ENCODE measurements at places on chromosomes 11 and 22. TPM values are rescaled to one million over a fixed set of nuclear protein-coding genes. Genes with fewer than 3 reads are reported as not detected.

The CDC42BPG gene
- 0.70 TPM for polyA plus RNA-seq

The ACCSL gene
- polyA plus RNA-seq, result not detected

The GLYAT gene
- polyA plus RNA-seq, result not detected

The PTPRJ gene
- polyA plus RNA-seq, result 3.6 TPM

The BTG4 gene
- polyA plus RNA-seq, result not detected

The USP2 gene
- 57.6 TPM for polyA plus RNA-seq

The KCNC1 gene
- polyA plus RNA-seq, result not detected

The GAL gene
- not detected for polyA plus RNA-seq

The TMEM191B gene
- polyA plus RNA-seq, result not detected

The ELMOD1 gene
- 3.9 TPM for polyA plus RNA-seq

The TBX10 gene
- polyA plus RNA-seq, result not detected

The PIWIL4 gene
- 3.8 TPM for polyA plus RNA-seq

The ENTHD1 gene
- polyA plus RNA-seq, result not detected

DNA sequence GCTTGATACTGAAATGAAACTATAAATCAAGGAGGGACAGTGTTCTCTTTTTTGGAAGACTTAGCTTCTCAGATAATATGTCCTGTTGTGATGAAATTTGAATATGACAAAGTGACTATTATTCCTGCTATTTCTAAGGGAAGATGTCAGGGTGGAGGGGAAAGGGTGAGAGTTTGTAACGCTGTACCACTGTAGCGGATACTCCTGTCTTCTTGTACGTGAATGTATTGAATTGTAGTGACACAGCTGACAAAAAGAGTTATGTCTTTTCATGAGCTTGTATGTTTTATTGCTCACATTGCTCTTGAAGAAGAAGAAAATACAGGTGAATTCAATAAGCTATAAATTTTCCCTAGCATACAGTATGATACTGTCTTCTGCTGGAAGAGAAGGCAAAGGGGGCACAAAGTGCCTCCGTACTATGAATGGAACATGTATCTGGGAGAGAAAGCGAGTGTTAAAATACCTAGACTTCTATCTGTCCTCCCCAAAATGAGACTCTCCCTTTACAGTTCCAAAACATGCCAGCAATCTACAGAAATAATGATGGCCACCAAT is 538.5 kb upstream of the LRRC4C start:
- DNase-seq, result no peak

DNA sequence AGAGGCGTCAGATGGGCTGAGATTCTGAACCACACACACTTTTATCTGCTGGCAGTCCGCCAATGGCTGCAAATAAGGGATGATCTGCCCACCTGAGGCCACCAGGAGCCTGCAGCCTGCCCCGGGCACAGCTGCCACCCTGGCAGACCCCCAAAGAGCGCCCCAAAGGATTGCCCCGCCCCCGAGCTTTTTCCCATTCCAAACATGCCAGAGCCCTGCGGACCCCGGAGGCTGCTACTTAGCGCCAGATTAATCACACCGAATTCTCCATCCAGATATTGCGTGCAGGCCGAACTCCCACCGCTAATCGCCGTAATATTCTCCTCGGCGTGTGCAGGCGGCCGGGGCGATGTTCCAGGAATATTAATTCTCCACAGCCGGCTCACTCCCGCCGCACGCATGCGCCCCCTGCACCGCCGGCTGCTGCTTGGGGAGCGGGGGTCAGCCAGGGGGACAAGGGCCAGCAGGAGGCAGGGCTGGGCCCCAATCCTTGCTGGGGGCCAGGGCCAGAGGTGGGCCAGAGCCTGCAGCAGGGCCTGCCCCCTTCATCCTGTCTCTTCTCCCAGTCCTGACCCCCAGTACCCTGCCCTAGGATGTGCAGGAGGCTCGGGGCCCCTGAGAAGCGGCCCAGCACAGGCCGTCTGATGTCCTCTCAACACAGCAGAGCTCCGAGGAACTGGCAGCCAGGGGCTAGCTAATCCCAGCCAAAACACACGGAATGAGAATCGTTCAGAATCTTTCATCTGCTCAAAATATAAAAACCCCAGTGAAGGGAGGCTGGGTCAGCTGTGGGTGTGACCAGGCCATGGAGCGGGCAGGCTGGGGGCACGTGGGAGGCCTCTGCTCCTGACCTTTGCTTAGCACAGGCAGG is 19.5 kb upstream of the TCF20 start:
- peak; percentile 55 for DNase-seq

GRCh38 chr11:1125803-1126202 is 31.9 kb upstream of the MUC5AC start:
- DNase-seq, result no peak

GRCh38 chr22:44192098-44192815 is 11.5 kb downstream of the PARVG start:
- no peak for DNase-seq

- DNase-seq, result no peak
These were observed 37.9 kb downstream of the KCNQ1 start for GRCh38 chr11:2482745-2483144.

- DNase-seq, result no peak
These were observed 9.0 kb downstream of the POLR3H start for GRCh38 chr22:41535244-41535643.

GRCh38 chr11:1226226-1226985 is 3.5 kb downstream of the MUC5B start:
- no peak for DNase-seq

DNA sequence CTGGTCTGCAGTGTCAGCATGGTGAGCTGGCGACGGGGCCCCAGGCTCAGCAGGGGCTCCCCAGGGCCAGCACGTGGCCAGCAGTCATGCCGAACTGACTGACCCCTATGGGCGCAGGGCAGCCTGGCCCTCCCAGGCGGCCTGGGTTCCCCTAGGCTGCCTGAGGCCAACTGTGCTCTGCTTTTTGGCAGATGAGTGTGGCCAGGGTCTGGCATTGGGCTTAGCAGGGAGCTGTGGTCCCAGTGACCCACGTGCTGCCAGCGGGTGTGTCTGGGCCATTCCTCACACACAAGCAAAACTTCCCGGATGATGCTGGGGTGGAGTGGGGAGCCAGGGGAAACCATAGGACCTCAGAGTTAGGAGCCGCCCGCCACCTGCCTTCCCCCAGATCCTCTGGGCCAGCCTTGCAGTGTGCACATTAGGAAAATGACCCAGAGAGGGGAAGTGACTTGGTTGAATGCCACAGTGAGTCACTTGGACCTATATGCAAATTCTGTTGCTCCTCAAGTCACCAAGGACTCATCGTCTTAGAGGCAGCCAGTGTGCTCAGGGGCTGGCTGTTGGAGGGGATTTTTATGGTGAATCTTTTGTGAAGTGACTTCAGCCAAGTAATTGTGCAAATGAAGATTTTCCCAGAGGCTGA is 6.5 kb downstream of the ADORA2A start:
- DNase-seq, result peak; percentile 81

- DNase-seq, result peak; percentile 9
These were observed 37.0 kb upstream of the FTH1 start for GRCh38 chr11:62004473-62004872.

- DNase-seq, result no peak
These were observed 581.9 kb downstream of the SOX6 start for GRCh38 chr11:15774388-15774939.

GRCh38 chr22:41247703-41248102 is 7.0 kb upstream of the CHADL start:
- no peak for DNase-seq

DNA sequence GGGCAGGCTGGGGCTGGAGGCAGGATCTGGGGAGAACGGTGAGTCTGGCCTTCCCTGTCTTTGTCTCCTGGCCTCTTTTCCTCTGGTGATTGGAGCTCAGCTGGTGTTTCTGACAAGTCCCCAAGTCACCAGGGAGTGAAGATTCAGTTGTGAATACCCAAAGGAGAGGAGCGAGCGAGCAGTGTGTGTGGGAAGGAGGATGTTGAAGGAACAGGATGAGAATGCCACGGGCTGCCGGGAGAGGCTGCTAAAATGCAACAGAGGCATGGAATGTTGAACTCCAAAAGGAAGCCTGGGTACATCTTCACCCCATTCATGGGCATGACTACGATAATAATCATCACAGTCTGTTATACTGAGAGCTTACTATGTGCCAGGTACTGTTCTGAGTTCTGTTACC is 163.3 kb downstream of the CEP164 start:
- no peak for DNase-seq

DNA sequence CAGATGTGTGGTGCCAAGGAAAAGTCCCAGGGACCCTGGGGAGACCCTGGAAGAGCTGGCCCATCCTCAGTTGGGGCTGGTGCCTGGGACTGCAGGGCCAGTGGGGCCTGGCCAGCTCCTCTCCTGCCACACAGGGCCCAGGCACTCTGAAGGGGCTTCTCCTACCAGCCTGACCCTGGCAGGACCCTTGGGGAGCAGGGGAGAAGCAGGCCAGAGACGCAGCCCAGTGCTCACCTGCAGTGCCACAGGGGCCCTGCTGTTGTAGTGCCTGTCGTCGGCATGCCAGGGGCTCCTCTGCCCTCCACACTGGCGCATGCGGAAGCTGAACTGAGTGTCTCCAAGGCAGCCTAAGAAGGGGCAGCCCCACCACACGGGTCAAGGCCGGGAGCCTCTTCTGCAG is 9.1 kb downstream of the DENND6B start:
- no peak for DNase-seq

- DNase-seq, result no peak
These were observed at the start of gene ARHGAP32 for GRCh38 chr11:129192150-129192549. Gene ARHGAP32 (minus strand): TSS chr11:129192325. CDS start chr11:129192198, 127 bp downstream.

- DNase-seq, result no peak
These were observed 91.8 kb downstream of the FAM76B start for GRCh38 chr11:95697614-95698408.

DNA sequence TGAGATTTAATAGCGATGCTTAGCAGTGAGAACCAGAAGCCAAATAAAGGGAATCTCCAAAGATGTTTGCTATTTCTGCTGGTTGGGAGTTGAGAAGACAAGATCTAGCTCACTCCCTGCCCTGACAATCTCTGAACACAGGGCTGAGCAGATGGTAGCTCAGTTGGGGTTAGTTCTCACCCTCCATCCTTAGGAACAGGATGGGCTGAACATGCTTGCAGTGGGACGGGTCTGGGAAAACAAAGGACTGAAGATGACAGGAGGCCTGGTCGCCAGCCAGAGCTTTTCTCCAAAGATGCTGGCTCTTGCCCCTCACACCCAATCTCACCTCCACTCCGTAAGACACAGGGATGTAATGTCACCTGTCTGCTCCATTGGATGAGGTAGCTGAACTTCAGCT is 72.7 kb downstream of the SC5D start:
- no peak for DNase-seq

DNA sequence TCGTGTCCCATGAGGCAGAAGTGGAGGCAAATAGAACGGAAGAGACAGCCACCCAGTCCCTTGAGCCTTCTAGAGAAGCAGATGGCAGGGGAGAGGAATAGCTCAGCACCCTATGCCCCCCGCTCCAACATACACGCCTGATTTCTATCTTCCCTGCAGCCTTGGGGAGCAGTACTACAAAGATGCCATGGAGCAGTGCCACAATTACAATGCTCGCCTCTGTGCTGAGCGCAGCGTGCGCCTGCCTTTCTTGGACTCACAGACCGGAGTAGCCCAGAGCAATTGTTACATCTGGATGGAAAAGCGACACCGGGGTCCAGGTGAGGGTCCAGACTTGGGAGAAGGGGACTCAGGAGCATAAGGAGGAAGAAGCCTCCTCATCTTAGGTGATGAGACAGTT is 6.6 kb downstream of the DPF2 start:
- no peak for DNase-seq

DNA sequence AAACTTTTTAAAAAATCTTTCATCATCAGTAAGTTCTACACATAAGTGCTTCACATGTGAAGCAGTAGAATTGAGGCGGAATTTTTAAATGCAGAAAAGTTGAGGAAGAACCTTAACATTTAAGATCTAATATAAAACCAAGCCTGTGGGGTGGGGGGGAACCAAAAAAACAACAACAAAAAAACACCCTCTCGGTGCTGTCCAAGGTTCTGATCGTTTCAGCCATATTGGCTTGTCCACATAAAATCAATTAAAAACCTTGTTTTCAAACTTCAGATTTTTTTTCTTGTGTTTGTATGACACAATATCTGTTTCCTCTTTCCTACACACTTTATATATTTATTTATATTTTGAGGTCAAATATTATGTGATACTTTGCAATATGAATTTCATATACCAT is 130.0 kb downstream of the WNT7B start:
- no peak for DNase-seq

DNA sequence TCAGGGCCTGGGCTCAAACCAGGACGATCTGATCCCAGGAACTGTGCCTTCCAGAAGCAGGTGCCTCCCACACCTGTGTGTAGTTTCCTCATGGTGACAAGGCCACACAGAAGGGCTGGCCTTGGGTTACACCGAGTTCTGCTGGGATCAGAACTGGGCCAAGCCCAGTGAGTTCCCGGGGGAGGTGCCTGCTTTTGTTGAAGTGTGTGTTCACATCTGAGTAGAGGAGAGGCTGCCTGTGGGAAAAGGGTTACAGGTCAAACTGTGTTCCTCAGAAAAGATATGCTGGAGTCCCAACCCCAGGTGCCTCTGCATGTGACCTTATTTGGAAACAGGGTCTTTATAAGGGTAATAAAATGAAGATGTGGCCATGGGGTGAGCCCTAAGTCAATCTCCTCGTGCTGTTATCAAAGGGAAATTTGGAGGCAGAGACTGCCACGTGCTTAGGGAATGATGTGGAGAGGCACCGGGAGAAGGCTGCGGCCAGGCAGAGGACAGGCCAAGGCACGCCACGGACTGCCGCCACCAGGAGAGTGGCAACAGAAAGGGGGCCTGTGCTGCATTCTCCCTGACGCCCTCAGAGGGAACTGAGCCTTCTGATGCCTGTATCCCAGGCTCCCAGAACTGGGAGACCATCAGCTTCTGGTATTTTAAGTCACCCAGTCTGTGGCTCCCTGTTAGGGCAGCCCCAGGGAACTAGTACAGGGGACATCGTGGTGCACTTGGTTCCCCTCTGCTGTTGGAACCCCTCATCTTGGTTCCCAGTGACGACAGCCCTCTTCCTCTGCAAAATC is 158.8 kb downstream of the CACNA1I start:
- DNase-seq, result no peak

- no peak for DNase-seq
These were observed 7.6 kb downstream of the MYO18B start for GRCh38 chr22:25749420-25750169.

DNA sequence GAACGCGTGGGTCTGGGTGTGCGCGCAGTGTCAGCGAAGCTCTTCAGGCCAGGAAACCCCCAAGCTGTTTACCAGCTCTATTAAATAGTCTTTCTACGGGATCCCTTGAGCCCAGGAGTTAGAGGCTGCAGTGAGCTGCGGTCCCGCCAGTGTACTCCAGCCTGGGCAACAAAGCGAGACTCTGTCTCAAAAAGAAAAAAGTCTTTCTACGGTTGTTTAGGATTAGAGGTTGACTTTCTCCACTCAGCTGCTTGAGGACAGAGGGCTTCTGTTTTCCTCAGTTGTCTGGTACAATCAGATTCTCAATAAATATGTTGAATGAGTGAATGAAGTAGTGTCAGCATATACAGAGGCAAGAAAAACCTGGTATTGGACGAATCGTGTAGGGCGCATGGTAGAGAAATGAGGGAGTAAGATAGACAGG is 619 bp downstream of the SART1 start:
- DNase-seq, result no peak

DNA sequence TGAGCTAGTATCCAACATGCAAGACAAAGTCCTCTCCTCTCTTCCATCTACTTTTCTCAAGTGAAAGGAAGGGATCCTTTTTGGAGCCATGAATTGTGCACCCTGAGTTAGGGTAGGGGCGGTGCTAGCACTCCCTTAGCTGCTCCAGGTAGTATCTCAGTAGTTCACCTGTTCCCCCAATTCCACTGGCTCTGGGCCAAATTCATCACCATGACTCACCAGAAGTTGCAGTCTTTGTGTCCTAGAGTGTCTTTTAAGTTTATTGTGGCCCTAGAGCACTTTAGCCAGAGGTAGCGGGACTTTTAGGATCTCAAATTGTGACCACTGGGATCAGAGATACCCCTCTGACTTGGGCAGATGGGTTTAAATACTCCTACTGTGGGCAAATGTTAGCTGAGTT is 398.6 kb upstream of the ANO5 start:
- DNase-seq, result no peak

GRCh38 chr22:44163536-44163935 is 17.2 kb upstream of the PARVG start:
- no peak for DNase-seq

Measured in muscle of arm (tissue), 14 donors.